ENCODE measurements at places on chromosomes 12 and 14.

GRCh38 chr12:18411453-18411852, 150.1 kb downstream of the PIK3C2G start:
- DNase-seq: no peak

GRCh38 chr12:121793838-121794533, 498 bp upstream of the RHOF start:
- DNase-seq: peak; percentile 98

DNA sequence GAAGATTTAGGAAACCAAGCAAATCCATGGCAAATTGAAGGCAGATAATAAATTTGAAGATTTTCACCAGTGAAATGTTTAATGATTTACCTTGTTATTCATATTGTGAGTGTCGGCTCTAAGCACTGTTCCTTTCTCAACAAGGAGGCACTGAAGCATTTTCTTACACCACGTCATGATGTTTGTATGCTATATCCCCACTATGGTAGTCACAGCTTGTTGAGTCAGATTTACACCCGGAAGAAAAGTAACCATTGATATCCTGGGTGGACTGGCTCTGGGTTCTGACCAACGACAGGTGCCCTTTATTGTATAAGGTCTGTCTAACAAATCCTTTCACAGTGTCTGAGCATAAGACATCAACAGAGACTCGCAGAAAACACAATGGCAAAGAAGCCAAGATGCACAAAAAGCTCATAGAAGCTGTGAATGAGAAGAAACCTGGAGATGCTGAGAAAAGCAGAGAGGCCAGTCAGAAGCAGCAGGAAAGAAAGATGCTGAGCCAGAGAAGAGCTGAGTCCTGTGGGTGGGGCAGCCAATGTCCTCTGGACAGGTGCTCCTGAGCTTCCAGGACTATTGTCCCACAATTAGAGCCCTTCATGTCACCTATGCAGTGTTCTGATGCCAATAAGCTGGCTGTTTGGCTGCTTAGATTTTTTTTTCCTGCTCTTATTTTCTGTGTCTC, 49.7 kb upstream of the ARHGAP5 start:
- DNase-seq: peak; percentile 86

DNA sequence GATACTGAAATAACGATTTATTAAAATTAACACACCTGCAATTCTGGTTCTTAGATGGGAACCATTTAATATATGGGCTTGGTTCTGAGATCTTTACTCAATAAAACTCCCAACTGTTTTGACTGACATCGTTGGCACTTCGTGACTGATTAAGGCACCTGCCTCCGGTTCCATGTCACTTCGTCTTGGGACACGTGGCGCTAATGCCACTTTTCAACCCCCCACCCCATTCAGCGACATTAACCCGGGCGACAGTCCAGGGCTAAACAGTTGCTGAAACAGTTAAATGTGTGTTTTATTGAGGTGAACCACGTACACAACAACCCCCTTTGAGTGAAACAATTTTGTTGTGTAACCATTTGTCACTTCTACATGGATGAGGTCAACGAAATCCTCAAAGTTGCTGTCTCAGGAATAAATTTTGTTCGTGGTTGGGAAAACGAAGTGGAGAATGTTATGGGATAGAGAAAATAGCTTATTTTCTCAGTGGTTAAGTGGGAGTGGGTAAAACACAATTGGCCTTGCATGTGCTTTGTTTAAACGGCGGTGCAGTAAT, 9.9 kb upstream of the SLC38A2 start:
- no peak for DNase-seq

DNA sequence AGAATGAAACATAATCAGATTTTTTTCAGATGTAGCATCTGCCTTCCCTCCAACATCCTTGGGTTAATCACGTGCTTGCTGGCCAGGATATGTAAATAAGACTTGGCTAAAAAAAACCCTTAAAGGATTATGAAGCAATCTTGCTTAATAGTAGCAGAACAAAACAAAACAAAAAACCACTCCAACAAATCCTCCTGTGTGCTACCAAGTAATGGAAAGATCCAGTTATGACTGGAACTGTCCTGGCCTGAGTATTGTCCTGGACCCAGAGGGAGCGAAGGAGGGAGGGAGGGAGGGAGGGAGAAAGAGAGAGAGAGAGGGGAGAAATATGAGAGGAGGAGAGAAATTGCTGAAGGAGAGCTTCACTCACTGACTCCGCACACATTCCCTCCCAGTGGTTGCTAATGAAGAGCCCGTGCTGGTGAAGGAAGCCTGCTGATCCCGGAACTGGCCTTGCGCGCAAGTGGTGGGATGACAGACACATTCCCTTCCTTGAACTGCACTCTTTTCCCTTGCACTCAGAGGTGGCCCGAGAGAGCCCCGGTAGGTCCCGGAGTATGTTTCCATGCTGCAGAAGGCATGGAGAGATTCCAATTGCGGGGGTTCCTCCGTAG, 57.2 kb downstream of the HMGA2 start:
- no peak for DNase-seq

- DNase-seq: no peak
Observed at GRCh38 chr14:80304125-80304766, 92.9 kb upstream of the DIO2 start.

DNA sequence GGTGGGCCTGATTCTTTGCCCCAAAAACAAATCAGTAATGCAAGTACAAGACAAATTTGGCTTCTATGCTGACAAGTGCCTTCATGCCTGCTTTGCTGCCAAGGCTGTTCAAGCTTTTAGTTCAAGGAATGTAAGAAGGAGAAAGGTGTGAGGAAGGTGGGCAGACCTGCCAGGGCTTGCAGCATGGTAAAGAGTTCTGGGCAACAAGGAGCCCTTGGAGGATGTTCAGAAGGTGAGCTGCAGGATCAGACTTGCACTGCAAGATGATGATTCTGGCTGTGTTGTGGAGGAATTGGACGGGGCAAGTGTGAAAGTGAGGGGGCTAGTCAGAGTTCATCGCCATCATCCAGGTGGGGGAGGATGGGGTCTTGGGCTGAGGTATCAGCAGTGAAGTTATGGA, 167.9 kb downstream of the NUAK1 start:
- DNase-seq: no peak

DNA sequence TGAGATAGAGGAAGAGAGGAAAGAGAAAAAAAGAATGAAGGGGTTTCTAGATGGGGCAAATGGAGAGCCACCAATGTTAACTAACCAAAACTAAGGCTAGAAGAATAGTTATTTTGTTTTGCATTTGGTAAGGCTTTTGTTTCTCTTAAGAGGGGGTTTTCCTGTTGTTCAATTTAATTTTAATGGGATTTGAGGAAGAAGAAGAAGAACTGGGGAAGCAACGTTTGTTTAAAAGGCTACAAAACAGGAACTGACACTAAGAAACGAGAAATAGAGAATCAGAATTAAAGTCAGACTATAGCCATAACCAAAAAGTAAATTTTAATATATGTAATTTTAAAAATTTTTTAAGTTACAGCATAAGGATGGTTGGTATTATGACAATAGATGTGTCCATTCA, 13.7 kb downstream of the TXNDC16 start:
- no peak for DNase-seq

DNA sequence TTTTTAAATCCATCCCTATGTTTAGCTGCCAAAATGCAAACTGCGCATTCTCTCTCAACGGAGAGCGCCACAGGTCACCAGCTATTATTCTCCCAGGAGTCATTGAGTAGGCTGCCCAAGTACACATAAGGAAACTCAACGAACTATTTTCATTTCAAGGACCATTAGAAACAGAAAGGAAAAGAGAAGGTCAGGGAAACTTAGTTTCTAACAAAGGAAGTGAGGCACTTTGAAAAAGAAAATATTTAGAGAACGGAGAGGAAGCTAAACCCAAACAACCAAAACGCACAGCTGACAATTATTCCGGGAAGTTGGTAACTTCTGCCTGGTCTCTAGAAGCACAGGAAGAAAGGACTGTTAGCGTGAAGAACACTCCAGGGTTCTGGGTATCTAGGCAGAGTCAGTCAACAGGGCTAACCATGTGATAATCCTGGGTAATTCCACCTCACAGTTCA, 23.5 kb downstream of the GPHB5 start:
- DNase-seq: no peak

DNA sequence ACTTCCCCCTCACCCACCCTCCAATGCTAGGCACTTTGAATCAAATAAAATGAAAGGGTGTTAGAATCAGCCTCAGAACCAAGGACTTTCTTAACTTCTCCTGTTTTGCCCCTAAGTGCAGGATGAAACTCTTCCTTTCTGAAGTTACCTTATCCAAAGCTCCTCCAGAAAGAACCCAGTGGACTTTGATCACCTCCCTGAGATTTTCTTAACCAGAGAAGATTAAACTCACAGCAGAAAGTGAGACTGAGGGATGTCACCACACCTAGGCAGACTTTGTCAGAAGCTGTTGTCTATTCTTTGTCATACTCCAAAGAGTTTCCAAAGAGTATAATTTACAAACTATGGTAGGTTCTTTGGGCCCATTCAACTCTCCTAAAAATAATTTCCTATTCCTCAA, 14.2 kb upstream of the RNASE3 start:
- DNase-seq: no peak

DNA sequence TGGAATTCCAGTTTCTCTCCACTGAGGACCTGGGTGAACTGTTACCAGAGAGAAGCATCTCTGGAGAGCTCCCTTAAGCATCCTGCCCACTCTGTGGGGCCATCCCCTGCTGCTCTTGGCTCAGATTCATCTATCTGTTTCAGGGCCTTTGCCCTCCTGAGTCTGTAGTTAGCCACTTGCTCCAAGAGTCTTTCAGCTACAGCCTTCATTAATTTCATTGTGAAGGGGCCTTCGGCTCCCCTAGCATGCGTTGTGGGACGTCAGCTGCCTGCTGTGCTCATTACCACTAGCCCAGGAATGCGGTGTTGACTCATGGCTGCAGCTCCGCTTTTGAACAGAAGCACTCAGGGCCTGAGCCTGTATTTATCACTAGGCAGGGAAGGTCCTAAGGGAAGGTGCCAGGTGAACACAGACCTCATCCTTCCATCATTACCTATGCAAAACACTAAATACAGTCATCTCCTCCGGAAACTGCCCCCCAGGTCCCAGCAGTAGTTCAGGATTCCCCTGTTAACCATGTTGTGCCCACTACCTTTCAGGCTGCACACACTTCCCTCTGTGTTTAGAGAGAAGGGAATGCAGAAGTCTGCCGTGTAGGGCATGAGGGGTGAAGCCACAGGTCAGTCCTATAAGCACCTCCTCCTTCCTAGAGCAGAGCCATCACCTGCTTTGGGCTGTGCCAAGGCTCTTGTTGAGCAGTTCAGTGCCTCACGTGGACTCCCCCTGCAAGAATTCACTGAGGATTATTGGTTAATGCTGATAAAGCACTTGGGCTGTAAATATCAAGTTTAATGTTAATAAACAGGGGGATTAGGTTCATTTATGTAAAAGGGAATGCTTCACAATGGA, 191.4 kb downstream of the CACNA1C start:
- DNase-seq: peak; percentile 88

DNA sequence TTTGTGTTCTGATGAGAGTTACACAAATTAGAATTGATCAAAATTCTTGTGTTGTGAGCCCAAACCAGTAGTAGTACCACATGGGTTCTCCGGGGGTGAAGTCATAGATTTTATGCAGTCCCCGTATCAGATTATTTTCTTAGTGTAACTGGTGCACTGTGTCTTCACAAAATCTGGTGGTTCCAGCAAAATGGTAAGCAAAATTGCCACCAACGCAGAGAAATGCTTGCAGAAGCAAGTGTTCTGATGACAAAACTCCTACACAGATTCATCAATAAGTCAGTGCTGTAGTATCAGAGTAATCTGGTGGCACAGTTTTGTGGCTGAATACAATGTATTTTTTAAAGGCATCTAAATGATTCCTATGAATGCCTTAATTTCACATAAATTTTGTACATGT, 1.3 kb upstream of the CACNA2D4 start:
- no peak for DNase-seq

Data from ACHN (cell line).